ENCODE measurements at places on chromosomes 16 and 17.

- no peak for DNase-seq
Observed at GRCh38 chr17:40134184-40134583, 6.2 kb upstream of the CASC3 start.

DNA sequence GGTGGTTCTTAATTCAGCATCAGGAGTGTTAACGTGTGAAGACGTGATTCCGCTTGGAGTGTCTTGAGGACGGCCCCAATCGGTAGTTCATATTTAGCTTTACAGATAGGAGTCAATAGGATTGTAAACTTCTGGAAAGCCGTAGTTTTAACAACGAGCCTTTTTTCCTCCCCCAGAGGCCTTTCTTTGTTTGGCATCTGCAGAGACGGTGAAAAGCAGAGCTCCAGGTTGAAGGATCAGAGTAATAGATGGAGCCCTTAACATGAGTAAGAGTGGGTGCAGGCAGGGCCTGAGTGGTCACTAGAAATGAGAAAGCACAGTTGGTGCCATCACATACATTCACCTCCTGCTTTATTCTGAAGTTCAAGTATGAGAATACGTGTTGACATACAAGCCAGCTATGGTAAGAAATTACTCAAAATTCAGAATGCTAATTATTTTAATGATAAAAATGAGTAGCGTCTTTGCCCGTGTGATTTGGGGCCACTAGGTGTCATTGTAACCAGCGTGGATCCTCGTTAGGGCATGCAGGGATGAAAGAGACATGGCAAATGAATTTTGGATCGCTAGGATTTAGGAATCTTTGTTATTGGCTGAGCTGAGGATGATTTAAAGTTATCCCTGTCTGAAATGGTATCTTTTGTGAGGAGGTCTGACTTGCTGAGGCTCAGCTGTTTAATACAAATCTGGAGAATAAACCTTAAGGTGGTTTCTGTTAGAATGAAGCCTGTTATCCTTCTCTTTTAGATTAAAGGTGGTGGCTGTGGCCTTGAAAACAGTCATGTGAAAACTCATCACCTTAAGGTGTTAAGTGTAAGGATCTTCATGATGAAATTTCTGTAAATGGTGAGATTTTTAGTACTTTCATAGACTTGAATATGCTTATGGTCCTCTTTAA lies 18.6 kb downstream of the PRCD start:
- DNase-seq, result peak; percentile 31

DNA sequence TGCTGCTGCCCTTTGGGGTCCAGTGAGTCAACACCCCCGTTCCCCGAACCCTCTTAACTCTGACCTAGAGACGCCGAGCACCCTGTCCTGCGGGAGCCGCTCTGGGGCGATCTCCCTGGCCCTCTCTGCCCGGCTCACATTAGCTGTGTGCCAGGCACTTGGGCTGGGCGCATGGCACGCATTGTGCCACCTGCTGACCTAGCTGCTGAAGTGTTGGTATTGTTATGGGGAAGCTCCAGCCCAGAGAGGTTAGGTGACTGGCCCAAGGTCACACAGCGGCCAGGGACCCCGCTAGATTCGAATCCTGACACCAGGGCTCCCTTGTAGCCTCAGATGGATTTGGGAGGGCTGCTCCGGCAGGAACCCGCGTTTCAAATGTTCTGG lies 1.1 kb downstream of the HSD17B1 start:
- DNase-seq, result peak; percentile 45

DNA sequence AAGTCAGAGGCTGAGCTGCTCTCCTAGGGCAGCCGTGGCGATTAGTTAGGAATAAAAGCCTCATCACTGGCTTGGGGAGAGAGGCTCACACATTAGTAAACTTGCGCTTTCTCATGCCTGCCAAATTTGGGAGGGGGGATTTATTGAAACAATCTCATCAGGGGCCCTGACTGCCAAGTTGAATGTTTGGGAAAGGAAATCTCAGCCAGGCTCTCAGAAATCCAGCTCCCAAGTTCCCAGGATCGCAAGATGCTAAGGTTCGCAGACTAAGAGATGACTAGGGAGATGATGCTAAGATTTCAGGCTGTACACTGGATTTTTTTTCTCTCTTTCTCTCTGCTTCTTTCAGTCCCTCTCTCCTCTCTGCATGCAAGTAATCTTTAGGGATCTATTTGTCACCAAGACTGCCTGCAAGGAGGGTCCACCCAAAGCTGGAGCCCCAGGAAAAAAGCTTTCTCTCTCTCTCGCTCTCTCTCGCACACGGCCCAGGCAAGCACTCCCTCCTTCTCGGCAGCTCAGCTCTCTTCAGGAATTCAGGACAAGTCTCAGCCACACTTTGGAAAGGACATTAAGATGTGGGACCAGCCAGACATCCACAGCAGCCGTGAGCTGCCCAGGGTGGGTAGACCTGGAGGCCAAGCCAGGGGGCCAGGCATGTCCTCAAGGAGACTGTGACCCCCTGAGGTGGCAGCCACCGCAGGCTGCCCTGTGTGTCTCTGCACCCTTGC lies 1.4 kb downstream of the GPR139 start:
- DNase-seq, result no peak

DNA sequence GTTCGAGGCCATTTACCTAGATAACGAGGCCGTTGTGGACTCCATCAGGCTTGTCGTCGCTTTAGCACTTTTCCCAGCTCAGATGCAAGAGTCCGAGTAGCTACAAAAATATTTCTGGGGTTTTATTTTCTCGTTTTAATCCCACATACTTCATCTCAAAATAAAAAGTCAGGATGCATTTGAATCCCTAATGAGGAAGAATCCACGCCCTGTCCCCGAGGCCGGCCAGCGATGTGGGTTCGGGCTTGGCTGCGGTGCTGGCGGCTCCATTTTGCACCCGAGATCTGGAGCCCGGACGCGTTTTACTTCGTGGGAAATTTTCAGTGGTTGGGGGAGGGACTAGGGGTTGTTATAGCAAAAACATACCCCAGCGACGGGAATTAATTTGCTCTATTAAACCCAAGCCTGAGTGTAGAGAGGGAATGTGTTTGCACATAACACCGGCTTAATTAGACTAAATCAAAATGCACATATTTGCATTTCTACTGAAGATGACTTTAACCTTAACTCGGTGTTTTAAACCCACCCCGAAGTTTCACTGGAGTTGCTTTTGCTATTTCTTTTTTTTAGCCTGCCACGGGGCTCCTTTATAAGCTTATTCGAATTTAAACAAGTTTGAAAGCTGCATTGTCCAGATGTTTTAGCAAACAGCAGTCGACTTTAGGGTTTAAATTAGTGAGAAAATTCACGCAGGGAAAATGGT lies 4.8 kb downstream of the IRX5 start:
- DNase-seq, result no peak

GRCh38 chr17:21039839-21040575 lies 2.8 kb downstream of the USP22 start:
- peak; percentile 58 for DNase-seq
